A549 treated with Hydrocortisone at 1 μM for 4 hours (cell line): ENCODE measurements at places on chromosomes 12 and 14. TPM values are rescaled to one million over a fixed set of nuclear protein-coding genes. Genes with fewer than 3 reads are reported as not detected.

The FBXL14 gene
- total RNA-seq: 8.7 to 12.0 TPM (median 11.4 TPM) in 5 replicates

The RASSF9 gene
- 0.83 to 1.4 TPM (median 1.2 TPM) in 5 replicates for total RNA-seq

The OAS2 gene
- total RNA-seq: 0.11 to 0.22 TPM (median 0.15 TPM) in 5 replicates

The RILPL1 gene
- 10.6 to 13.3 TPM (median 11.8 TPM) in 5 replicates for total RNA-seq

The SOX5 gene
- total RNA-seq: not detected in 5 replicates

The IL23A gene
- 0.43 to 0.69 TPM (median 0.53 TPM) in 5 replicates for total RNA-seq

The MAP3K9 gene
- total RNA-seq: 4.3 to 7.1 TPM (median 5.9 TPM) in 5 replicates

The GZMB gene
- not detected in 5 replicates for total RNA-seq

The DPPA3 gene
- total RNA-seq: not detected in 5 replicates

The TSPAN11 gene
- 0.01 to 0.11 TPM (median 0.08 TPM) in 5 replicates for total RNA-seq

The PRORP gene
- total RNA-seq: 33.6 to 42.9 TPM (median 35.5 TPM) in 5 replicates

The LTBP2 gene
- 7.6 to 12.4 TPM (median 10.8 TPM) in 5 replicates for total RNA-seq

The TAS2R30 gene
- total RNA-seq: 0.05 to 0.06 TPM in 2 of 5 replicates, not detected in the others

The NELL2 gene
- 0.03 to 0.37 TPM (median 0.18 TPM) in 4 of 5 replicates, not detected in the other for total RNA-seq

The CMTM5 gene
- not detected in 5 replicates for total RNA-seq

The EML1 gene
- 28.1 to 41.4 TPM (median 33.6 TPM) in 5 replicates for total RNA-seq

The IFNG-AS1 gene
- total RNA-seq: not detected in 5 replicates

The PIWIL1 gene
- not detected in 5 replicates for total RNA-seq

The TNFAIP2 gene
- total RNA-seq: 270 to 315 TPM (median 301 TPM) in 5 replicates
